ENCODE measurements at places on chromosomes 1 and 21. TPM values are rescaled to one million over a fixed set of nuclear protein-coding genes. Genes with fewer than 3 reads are reported as not detected.

COL18A1 gene
- 205 TPM for total RNA-seq

OR2T35 gene
- not detected for total RNA-seq

DNA sequence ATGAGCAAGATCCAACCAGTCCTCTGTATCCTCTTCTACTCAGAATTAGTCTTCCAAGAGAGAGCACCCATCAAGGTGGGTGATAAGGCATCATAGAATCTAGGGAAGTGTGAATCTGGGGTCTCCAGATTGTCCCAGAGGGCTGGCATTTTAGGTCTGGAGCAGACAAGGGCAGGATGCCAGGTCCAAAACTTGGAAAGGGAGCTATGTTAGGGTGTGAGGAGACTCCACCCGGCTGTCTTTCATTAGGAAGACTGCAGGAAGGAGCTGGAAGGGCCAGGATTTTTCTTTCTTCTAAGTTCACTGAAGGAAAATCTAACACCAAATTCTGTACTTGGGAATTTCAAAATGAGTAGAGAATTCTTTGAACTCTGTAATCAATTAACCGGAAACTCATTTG lies 86.1 kb upstream of the BMP8A start:
- H3K27ac ChIP-seq = no peak overlapping the region
- no peaks in the 10 kb centered on the region for H3K27me3 ChIP-seq
- no peak overlapping the region for H3K4me3 ChIP-seq
- DNase-seq = no peak
- peaks cover 8% of the 10 kb centered on the region for H3K4me1 ChIP-seq

- H3K36me3 ChIP-seq = no peaks in the 10 kb centered on the region
- H3K4me3 ChIP-seq = no peak overlapping the region
- no peaks in the 10 kb centered on the region for H3K27me3 ChIP-seq
- DNase-seq = no peak
Measured at GRCh38 chr1:56072310-56072709, 507.1 kb downstream of the PLPP3 start.

- no peak for DNase-seq
- H3K4me1 ChIP-seq = no peaks in the 10 kb centered on the region
- H3K27me3 ChIP-seq = no peaks in the 10 kb centered on the region
- H3K4me3 ChIP-seq = no peak overlapping the region
- H3K36me3 ChIP-seq = peaks cover 21% of the 10 kb centered on the region
Measured at GRCh38 chr1:40241362-40241761, 6.4 kb upstream of the TMCO2 start.
